NCI-H345 (cell line): ENCODE measurements at places on chromosomes 16 and 17.

GRCh38 chr17:48545022-48545375, at the start of gene HOXB2:
Gene HOXB2, minus strand, starts transcription at chr17:48545109. Its CDS starts 198 bp downstream, at chr17:48544911.
- DNase-seq: peak; percentile 70

- no peak for DNase-seq
Observed at GRCh38 chr17:45895969-45896785, 1.8 kb downstream of the MAPT start.

DNA sequence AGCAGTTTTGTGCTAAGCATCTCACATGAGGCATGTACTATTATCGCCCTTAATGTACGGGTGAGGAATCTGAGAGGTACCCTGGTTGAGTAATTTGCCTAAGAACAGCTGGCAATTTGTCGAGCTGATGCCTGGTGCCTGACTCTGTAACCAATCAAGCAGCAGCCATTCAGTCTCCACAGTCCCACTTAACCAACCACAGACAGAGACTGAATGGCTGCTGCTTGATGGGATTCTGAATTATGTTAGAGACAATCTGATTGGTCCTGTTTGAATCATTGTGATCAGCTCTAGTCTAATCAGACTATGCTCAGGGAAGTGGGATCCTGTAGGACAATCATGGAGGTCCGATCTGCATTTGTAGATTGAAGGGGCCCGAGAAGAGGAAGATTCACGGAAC, 447.0 kb downstream of the SHISA9 start:
- DNase-seq: no peak

DNA sequence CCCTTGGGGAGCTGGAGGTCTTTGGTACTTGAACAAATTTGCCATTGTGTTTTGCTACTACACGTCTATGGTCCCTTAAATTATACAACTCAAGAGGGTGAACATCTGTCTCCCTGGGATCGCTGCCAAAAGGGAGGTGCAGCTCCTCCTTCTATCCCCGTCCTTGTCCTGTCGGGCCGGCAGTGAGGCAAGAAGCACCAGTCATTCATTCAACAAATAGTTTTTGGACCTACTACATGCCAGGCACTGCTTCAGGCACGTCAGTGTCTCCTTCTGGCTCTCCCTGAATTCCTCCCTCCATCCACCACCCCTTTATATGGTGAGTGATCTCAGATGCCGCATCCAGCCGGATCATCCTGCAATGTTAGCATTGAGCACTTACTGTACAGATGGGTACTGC, 2.2 kb upstream of the RPL38 start:
- DNase-seq: peak; percentile 97

DNA sequence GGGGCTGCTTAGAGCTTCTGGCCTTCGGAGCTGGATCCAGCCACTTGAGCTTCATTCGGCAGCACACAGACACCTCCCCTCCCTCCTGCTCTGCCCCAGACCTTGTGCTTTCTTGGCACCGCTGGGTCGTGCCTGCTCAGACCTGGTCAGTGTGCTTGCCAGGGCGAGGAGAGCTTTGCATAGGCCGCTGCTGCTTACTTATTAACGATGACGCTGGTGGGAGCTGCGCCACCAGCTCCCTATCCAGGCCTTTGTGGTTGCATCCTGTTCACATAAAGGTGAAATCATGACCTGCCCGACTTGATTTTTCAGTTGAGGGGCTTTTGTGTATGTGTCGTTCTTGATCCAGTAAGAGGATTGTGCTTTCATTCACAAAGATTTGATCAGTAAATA, 101.1 kb downstream of the MSI2 start:
- no peak for DNase-seq

DNA sequence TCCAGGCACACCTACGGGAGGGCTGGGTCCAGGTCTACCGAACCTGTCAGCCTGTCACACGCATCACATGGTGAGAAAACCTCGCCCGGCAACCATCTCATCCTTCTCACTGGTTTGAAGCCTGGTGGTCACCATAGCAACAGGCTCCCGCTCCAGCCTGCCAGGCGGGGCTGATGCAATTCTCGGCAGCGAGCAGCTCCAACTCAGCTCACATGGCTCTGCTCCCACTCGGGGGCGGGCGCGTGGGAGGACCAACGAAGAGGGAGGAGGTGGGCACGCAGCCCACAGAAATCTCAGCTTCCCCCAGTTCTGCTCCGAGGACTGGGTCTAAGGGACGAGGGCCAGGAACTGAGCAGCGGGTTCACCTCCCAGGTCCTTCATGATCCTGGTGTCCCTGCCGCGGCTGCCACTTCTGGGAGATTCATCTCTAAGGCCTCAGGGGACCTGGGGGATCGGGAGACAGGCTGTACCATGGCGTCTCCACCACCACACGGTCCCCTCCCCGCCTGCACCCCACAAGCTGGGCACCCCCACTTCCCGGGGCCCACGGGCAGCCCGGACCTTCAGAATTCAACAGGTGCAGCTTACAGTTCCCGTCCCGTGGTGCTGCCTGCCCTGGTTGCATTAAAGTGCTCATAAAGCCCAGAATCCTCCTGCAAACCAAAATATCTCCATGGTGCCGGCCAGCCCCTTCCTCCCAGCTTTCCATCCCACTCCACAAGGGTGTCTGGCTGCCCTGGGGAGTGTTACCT, 25.8 kb downstream of the ABR start:
- peak; percentile 68 for DNase-seq

DNA sequence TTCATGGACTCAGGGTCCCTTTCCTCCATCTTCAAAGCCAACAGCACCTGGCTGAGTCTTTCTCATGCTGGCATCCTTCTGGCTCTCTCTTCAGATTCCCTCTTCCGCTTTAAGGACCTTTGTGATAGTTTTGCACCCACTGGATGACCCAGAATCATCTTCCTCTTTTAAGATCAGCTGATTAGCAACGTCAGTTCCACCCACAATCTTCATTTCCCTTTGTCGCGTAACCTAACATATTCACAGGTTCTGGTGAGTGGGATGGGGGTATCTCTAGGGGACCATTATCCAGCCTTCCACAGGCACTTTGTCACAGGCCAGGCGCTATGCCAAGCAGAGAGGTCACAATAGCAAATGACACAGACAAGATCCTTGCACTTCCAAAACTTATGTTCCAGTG, 593.8 kb downstream of the MAF start:
- DNase-seq: no peak

DNA sequence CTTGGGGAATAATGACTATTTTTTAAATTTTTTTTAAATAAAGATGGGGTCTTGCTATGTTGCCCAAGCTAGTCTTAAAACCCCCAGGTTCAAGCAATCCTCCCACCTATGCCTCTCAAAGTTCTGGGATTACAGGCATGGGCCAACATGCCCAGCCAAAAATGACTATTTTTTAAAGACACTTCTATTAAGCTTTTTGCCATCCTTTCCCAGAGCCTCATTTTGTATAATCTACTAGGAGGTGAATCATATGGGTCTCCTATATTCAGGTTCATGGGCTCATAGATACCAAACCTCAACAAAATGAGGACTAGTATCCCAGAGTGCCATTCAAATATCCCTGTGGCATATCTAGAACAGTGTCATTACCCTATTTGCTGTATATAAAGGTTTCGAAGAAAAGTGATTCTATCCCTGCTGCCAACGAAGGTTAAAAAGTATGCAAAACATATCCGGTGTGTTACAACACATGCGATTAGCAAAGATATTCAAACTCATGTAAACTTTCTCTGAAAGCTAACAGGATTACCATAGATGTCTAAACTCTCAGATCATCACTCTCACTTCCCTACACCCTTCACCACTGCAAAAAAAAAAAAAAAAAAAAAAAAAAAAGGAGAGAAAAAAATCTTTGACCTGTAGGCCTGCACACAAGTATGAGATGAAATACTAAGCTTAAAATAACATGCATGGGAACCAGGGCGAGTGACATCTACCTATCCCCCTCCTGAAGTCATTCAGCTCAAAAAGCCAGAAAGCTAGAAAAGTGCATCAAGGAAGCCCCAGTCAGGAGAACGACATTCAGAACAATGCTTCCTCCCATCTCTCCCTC, 23.5 kb downstream of the XPO6 start:
- DNase-seq: no peak

- DNase-seq: no peak
Observed at GRCh38 chr16:88306411-88306810, 76.3 kb upstream of the ZNF469 start.

DNA sequence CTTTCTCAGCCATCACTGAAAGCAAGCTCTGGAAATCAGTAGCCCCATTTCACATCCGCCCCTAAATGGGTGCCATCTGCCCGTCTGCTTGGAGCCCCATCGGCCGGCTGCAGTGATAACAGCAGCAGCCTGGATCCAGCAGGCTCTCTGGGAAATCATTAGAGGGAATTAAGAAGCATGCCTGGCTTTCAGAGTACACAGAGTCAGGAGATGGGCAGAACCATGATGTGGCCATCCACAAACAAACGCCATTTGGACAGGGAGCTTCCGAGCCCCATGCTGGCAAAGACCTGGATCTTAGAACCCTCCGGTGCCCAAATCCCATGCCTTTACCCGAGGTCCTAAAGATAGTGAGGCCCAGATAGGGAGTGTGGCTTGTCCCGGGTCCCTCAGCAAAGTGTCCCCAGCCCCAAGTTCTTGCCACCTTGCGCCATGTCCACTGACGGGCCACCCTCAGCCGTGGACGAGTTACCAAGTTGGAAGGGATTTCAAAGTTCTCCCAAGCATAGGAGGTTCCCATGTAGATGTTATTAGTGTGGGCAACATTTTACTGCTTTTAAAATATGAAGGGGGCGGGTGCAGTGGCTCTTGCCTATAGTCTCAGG, 1.0 kb upstream of the LITAF start:
- DNase-seq: no peak

GRCh38 chr16:14375132-14375491, 254.9 kb downstream of the PARN start:
- no peak for DNase-seq

DNA sequence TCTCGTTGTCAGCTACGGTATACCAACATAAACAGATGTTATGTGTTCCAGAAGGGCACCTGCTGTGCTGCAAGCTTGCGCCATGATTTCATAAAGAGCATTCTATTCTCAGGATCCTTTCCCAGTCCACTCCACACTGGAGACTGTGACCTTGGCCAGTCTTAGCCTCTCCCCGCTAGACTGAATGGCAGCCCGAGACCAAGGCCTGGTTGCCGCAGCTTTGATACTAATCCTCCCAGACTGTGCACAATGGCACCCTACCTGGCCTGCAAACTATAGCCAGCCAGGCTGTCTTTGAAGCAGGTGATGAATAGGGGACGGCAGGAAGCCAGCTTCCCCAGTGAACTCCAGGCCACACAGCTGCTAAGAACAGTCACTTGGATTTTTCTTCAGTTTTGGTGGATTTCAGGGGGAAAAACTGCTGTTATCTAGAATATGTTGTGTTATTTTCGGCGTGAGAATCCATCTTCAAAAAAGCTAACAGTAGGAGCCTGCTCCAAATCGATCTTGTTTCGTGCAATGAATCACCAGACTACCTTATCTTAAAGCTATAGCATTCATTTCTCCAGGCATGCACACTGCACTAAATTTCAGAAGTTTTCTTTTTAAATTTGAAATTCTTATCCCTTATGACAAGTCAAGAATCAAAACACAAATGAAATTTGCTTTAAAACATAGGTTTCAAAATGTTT, 289.0 kb downstream of the CEP112 start:
- peak; percentile 80 for DNase-seq

- peak; percentile 80 for DNase-seq
Observed at GRCh38 chr17:78716814-78717393, 65.2 kb downstream of the CYTH1 start.

- peak; percentile 54 for DNase-seq
Observed at GRCh38 chr17:73189417-73190099, 3.3 kb upstream of the COG1 start.

GRCh38 chr16:86138121-86139085, 239.4 kb downstream of the IRF8 start:
- DNase-seq: no peak

GRCh38 chr17:50469671-50470305, 1.1 kb upstream of the CHAD start:
- no peak for DNase-seq

DNA sequence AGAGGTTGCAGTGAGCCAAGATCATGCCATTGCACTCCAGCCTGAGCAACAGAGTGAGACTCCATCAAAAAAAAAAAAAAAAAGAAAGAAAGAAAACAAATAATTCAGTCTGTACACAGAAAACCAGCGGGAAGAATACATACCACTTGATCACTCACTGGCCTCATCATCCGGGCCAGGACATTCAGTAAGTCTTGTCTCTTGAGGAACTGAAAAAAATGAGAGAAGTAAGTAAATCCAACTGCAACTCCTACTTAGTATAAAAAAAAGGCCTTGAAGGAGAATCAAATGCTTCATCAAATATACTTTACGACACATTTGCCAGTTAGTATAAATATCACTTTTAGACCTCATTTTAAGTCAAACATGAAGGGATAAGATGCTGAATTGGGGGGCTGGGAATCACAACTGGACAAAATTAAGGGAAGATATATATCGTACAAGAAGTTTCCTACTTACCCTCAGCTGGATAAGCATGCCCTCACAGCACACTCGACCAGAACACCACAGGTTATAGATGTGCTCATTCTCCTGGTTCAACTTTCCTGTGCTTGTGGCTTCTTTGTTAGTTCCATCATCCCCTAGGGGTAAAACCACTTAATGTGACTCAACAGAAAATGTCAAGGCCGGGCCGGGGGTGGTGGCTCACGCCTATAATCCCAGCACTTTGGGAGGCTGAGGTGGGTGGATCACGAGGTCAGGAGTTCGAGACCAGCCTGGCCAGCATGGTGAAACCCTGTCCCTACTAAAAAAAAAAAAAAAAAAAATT, 12.4 kb downstream of the CCDC47 start:
- no peak for DNase-seq

DNA sequence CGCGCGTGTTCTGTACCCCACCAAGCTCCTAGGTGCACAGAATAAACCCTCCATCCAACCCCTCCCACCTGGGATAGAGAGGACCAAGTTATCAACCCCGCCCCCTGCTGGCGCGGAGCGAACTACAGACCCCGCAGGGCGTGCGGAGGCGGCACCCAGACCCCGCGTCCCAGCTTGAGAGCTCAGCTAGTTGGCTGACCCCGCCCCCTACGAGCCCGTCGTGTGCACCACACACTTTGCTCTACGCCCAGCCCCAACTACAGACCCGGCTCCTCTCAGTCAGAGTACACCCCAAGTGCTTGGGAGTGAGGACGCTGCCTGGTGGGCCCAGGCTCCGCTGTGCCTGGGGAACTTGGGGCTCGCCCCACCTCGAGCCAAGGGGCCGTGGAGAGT, 1.5 kb downstream of the GRIN2A start:
- no peak for DNase-seq

GRCh38 chr16:26594666-26595065, 472.1 kb upstream of the C16orf82 start:
- DNase-seq: no peak
